ENCODE measurements at places on chromosomes 11 and 22.

- no peak for DNase-seq
These were observed 184.9 kb downstream of the SBF2 start for GRCh38 chr11:10108915-10109680.

GRCh38 chr11:130536106-130537040 is 87.9 kb downstream of the ADAMTS15 start:
- no peak for DNase-seq

DNA sequence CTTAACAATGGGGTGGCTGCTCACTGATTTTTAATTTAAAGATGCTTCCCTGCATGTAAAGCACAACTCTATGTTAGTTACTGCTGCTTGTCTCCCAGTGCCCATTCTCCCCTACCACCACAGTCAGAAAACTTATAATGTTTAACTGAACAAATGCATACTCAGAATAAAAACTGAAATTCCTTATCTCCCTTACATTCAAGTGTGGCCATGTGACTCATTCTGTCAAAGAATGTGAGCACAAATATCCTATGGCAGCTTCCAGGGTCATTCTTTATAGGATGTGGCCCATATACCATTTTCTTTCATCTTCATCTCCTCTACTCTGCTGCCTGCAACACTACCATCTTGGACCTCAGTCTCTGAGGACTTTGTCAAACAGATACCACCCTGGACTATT is 374.8 kb downstream of the DYNC2H1 start:
- DNase-seq = no peak

GRCh38 chr11:5928811-5929210 is 13.2 kb upstream of the OR56A3 start:
- DNase-seq = no peak

GRCh38 chr11:9092853-9093778 is 1.7 kb upstream of the SCUBE2 start:
- DNase-seq = no peak

DNA sequence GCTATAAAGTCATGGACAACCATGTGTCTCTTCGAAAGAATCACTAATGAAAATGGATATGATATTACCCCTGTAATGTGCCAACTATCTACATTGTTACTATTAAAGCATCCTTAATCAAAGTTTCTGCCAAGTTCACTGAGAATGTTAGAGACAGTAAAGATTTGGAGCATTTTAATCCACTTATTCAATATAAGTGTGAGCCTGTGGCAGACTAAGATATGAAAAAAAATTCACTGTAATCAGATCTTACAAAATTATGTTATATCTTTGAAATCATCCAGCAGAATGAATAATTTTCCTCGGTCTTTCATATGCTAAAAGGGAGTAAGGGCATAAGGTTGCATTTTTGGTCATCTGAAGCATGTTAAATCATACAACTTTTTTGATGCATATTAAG is 49.9 kb downstream of the MAML2 start:
- DNase-seq = no peak

DNA sequence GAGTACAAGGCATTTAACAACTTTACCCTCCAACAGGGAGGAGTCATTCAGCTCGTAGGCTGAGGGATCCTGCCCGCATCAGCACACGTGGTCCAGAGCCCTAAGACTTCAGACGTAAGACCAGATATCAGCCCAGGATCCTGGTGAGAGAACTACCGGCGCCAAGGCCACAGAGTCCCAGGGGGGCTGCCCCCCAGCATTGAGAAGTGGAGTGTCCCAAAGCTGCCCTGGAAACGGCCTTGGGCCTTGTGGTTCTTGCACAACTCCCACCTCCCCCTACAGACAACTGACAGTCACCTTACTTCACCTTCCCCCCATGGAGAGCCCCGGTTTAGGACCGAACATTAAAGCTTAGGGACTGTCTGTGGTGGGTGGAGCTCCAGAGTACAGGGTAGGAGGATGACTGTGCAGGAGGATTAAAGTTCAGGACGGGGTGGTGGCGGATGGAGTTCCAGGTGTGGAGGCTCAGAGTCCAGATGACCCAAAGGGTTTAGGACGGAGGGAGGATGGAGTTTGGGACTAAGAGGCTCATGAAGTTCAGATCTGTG is 1.0 kb downstream of the C11orf91 start:
- no peak for DNase-seq

DNA sequence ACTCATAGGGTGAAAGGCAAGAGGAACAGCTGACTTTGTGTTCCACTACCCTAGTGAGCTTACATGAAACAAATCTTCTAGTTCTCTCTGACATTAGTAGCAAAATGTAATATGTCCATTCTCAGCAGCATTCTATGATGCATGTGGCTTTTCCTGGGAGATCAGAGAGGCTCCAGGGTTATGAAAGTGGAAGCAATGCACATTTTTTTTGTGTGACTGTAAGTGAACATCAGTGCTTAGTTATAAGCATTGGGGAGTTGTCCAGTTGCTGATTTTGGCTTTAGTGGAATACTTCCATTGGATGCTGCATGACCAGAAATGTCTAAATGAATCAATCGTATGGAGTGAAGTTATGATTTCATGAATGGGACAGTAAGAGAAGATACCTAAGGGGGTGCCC is 255.9 kb downstream of the FAT3 start:
- no peak for DNase-seq

DNA sequence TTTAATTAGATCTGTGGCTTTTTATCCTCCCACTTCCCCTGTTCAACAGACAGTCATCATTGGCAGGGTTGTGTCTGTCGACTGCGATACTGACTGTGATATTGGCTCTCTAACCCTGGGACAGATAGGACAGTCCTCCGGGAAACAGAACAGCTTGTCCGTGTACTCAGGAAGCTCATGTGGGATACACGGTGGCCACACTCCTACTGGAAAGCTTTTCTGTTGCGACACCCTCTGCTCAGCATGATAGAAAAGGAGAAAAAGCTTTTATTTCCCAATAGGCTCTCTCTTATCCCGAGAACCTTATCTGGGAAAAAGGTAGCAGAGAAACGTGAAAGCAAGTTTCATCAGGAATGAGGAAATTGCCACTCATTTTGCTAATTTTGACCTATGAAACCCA is 60.4 kb upstream of the HSPA8 start:
- DNase-seq = no peak

DNA sequence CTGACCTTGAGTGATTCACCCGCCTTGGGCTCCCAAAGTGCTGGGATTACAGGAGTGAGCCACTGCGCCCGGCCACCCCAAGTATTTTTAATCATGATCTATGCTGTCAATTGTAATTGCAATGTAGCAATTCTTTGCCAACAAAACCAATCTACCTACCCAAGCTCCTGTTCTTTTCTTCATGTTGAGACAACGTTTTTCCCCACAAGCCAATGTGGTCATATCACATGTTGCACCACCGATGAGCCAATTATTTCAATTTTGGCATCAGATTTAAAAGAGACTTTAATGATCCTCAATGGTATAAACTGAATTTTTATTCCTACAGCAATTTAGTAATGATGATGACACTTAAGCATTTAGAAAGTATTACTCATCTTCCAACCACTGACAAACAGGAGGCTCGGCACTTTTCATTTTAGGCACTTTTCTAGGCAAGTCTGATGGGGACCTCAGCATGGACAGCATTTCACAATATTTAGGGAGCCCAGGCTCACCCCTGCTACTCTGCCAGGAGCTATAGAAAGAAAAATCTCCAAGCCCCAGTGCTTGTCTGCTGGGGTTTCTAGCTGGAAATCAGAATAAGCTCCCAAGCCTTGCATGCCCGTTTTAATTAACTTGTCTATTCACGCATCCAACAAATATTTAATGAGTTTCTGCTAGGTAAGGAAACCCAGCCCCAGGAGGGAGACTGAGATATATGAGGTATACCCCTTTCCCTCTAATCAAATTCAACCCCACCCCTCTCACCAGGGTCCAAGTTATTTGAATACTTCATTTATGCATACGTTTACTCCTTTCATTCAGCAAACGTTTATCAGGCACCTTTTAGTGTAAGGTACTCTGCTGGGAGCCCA is 291.4 kb downstream of the ST3GAL4 start:
- no peak for DNase-seq
